ENCODE measurements at places on chromosomes 5 and 9. TPM values are rescaled to one million over a fixed set of nuclear protein-coding genes. Genes with fewer than 3 reads are reported as not detected.

Gene CCDC192
- total RNA-seq, result not detected

DNA sequence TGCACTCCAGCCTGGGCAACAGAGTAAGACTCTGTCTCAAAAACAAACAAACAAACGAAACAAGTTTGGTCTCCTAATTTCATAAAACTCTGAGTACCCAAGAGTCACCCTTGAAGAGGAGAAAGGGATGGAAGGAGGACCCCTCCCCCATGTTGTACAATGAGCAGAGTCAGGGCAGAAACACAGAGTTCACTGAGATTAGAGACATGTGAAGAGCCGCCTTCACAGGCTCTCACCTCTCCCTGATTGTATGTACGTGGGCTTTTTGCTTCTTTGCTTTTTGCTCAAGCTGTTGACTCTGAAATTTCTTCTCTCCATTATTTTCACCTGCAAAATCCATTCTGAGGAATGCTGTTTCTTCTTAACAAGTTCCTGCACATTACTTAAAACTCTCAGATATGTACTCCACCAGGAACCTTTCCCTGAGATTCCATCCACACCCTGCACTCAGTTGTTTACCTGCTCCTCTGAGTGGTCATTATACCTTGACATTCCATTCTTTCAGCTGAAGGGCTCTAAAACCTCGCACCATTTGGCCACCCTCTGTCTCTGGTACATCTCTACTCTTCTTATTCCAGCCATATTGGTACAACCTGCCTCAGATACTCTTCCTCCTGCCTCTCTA is 44.4 kb upstream of the ABCA1 start:
- DNase-seq, result no peak

DNA sequence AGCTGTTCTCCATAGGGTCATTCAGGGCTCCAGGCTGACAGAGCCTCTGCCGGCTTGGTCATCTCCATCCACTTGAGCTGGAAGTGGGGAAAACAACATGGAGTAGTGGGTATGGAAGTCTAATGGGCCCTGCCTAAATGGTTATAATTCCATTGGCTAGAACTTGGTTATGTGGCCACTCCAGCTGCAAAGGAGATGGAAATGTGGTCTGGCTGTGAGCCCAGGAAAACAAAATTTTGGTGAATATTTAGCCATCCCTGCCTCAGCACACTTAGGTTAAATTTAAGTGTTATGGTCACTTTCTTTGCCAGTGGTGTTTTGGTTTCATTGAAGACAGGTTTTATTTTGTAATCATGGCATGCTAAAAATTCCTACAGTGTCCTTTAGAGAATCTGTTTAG is 112.3 kb downstream of the SMARCA2 start:
- no peak for DNase-seq

- DNase-seq, result no peak
Observed at GRCh38 chr9:98864281-98865174, 57.1 kb downstream of the GALNT12 start.
